Hindlimb muscle (tissue), 1 donor: ENCODE measurements at places on chromosomes 4 and X.

GRCh38 chrX:71871367-71871766, 39.3 kb upstream of the NHSL2 start:
- DNase-seq = no peak

- no peak for DNase-seq
Measured at GRCh38 chr4:32010221-32010620, 1290.1 kb downstream of the PCDH7 start.

GRCh38 chrX:2464677-2465166, 36.1 kb downstream of the DHRSX start:
- no peak for DNase-seq

DNA sequence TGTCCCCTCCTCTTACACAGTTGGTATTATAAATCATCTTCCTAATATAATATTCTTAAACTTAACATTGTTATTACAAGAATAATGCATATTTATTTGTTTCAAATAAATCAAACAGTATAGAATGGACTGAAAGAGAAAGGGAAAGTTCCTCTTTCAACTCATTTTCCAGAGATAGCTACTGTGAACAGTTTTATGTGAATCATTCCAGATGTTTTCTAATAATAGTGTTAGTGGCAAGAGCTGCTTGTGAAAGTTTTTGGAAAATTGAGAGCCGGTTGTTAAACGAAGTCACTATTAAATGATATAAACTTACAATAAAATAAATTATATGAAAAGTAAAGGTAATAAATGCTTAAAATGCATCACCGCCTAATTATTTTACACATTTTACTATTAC, 14.6 kb downstream of the TMSB4X start:
- no peak for DNase-seq

GRCh38 chrX:68175562-68175961, 257.7 kb downstream of the OPHN1 start:
- DNase-seq = no peak

DNA sequence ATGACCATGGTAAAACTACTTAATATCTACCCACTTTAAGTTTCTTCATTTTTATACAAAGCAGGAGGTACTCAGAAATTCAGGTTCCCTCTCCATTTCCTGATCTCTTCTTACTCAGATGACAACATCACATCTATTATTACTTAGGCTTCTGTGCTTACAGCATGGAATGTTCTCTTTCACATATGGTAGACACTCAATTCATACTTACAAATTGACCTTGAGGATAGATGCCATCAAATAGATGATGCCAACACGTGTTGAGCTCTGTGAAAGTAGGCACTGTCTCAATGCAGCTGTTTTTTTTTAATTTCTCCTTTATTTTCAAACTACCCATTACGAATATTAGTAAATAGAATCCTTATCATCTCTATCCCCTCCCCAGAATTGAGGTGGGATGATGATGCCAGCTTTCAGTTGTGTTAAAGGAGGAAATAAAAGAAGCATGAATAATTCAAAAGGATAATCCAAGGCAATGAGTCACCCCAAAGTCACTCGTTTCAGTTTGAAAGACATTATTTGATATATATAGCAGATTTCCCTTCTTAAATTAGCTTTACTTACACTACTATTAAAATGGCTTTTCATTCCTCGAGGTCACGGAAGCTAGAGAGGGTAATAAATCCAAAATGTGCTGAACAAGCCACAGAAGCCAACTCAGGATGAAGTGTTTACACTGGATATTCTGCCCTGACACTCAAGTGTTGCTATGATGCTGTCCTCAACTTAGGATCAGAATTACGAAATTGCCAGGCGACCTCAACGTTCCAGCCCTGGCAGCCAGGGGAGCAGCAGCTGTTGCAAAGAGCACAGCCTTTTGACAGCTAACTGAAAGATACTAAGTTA, 124.2 kb upstream of the EOLA2 start:
- DNase-seq = peak; percentile 26

GRCh38 chrX:13165266-13166189, 121.1 kb upstream of the FAM9C start:
- no peak for DNase-seq

- no peak for DNase-seq
Measured at GRCh38 chr4:2799224-2799911, 6.5 kb downstream of the SH3BP2 start.

DNA sequence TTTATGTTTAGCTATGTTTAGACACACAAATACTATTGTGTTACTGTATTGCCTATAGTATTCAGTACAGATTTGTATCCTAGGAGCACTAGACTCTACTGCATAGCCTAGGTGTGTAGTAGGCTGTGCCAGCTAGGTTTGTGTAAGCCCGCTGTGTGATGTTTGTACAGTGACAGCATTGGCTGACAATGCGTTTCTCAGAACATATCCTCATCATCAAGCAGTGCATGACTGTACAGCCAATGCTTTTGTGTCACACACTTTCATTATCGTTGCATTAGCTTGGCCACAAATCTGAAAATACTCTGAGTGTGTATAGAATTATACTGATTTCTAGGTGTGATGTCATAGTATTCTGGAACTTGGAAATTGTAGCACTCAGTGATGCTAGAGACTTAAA, 63.4 kb downstream of the CLDN34 start:
- no peak for DNase-seq

GRCh38 chrX:802846-803245, 172.3 kb downstream of the SHOX start:
- no peak for DNase-seq

- no peak for DNase-seq
Measured at GRCh38 chr4:183321079-183321478, 1.0 kb upstream of the CLDN22 start.

DNA sequence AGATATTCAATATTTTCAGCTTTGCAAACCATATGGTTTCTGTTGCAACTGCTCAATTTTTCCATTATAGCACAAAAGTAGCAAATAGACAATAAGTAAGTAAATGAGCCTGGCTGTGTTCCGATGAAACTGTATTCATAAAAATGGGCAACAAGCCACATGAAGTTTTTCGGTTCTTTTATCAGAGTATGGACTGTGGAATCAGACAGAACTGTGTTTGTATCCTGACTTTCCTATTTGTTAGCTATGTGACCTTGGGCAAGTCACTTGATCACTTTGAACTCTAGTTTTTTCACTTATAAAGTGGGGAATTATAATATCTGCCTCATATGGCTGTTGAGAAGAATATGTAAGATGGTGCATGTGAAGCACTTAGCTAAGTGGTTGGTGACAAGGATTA, 23.4 kb upstream of the ADGRA3 start:
- DNase-seq = no peak

DNA sequence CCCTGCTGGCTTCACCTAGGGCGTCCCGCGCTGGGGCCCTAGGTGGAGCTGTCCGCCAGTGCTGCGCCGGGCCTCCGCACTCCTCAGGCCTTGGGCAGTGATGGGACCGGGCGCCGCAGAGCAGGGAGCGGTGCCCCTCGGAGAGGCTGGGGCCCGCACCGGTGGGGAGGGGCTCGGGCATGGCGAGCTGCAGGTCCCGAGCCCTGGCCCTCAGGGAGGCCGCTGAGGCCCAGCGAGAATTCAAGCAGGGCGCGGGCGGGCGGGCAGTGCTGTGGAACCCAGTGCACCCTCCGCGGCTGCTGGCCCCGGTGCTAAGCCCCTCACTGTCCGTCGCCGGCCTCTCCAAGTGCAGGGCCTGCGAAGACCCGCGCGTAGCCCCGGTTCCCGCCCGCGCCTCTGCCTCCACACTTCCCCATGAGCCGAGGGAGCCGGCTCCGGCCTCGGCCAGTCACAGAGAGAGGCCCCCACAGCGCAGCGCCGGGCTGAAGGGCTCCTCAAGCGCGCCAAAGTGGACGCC, 565.1 kb upstream of the NDST4 start:
- DNase-seq = no peak

GRCh38 chr4:139921429-139922184, 232.4 kb downstream of the MAML3 start:
- no peak for DNase-seq

GRCh38 chrX:147848543-147849443, 62.9 kb upstream of the FMR1 start:
- DNase-seq = no peak
